ENCODE measurements at places on chromosomes 1 and 21. TPM values are rescaled to one million over a fixed set of nuclear protein-coding genes. Genes with fewer than 3 reads are reported as not detected.

DNA sequence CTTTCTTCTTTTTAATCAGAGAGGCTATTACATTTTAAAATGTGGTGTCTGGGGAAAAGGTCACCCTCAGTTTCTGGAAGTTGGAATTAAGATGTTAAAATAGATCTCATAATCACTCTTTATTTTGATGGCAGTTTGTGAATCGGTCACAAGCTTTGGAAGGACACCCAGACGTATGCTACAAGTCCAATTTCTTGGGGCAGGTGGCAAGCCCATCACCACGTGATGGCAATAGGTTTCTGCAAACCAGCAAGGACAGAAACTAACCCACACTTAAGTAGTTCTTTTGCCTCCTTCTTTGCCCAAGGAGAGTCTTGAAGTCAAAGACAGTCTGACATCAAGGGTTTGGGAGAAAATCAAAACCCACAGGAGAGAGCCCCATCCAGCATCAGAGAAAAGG lies 72.9 kb downstream of the C1orf87 start:
- no peak for DNase-seq

GRCh38 chr1:14369526-14370213 lies 228.8 kb upstream of the KAZN start:
- DNase-seq: no peak

The NTPCR gene
- polyA plus RNA-seq: 76.9 TPM

- no peak for DNase-seq
These were observed 39.1 kb downstream of the PCSK9 start for GRCh38 chr1:55078470-55078869.

DNA sequence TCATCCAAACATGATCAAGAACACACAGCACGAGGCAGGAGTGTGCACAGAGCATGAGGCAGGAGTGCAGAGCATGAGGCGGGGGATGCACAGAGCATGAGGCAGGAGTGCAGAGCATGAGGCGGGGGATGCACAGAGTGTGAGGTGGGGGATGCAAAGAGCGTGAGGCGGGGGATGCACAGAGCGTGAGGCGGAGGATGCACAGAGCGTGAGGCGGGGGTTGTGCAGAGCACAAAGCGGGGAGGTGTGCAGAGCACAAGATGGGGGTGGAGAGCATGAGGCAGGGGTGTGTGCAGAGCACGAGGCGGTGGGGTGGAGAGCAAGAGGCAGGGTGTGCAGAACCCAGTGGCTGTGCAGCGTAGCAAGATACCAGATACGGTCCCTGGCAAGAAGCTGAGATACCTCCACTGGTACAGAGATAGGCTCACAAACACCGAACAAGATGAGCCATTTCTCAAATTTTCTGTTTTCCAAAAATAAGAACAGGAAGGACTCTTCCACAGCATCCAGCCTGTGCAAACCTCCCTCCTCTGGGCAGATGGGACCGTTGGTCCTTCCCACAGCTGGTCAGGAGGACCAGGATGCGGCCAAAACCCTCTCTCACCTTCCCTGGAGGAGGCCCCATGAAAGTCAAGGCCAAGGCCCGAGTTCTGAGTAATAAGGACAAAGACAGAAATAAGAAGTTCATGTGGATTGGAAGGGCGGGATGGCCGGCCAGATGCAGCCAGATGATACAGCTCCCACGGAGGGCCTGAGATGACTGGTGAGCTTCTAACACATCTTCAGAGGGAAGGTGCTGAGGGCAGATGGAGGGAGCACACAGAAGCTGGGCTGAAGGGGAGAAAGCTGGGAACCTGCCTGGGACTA lies 12.0 kb downstream of the SPATC1L start:
- DNase-seq: no peak

- no peak for DNase-seq
These were observed 86.4 kb downstream of the DDAH1 start for GRCh38 chr1:85378534-85378933.

The MX2 gene
- 0.05 TPM for polyA plus RNA-seq

The DNM3 gene
- polyA plus RNA-seq: 0.34 TPM

DNA sequence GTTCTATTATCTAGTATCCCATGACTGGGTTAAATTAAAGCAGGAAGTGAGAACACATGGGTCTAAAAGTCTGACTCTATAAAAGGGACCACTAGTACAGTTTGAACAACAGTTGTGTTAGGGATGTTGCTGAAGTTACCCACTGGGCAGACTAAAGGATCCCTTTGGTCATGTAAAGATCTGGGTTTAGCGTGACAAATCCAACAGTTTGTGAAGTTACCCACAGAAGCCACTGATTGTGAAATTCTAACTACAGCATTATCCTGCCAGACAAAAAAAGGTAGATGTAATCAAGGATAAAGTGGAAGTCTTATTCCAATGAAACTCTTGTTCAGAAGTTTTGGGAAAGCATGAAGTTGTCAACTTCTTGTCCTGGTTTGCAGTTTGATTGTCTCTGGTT lies 5.7 kb downstream of the QSOX1 start:
- DNase-seq: no peak

The TBX19 gene
- polyA plus RNA-seq: 1.0 TPM

- DNase-seq: no peak
These were observed 105.1 kb downstream of the LRIG2 start for GRCh38 chr1:113178106-113178505.

- no peak for DNase-seq
These were observed 173.2 kb downstream of the SMYD3 start for GRCh38 chr1:246333855-246334254.

- no peak for DNase-seq
These were observed 9.9 kb upstream of the TSNAX start for GRCh38 chr1:231518485-231519034.

The KLF17 gene
- 0.41 TPM for polyA plus RNA-seq

The CFAP141 gene
- polyA plus RNA-seq: not detected

The IARS2 gene
- 115 TPM for polyA plus RNA-seq

- DNase-seq: peak; percentile 81
These were observed 17.5 kb downstream of the VASH2 start for GRCh38 chr1:212967801-212968200.

- DNase-seq: no peak
These were observed 28.6 kb upstream of the PLCH2 start for GRCh38 chr1:2447276-2448097.

The LCA5L gene
- polyA plus RNA-seq: 0.99 TPM

GRCh38 chr1:67601955-67602354 lies 83.0 kb upstream of the GADD45A start:
- DNase-seq: no peak

GRCh38 chr21:42194863-42195262 lies 24.1 kb upstream of the ABCG1 start:
- DNase-seq: no peak

The MAP10 gene
- 2.5 TPM for polyA plus RNA-seq

DNA sequence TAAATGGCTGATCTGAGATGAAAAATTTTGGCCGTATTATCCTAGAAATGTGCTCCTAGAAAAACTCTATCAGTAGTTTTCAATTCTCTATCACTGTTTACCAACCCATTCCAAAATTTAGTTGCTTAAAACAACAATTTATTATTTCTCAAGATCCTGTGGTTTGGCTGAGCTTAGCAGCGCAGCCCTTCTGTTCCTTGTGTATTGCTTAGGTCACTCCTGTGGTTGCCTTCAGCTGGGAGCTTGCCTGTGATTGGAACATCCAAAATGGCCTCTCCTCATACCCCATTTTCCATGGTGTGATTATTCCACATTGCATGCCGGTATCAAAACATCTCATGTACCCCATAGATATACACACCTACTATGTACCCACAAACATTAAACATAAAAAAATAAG lies 22.8 kb upstream of the STUM start:
- no peak for DNase-seq

DNA sequence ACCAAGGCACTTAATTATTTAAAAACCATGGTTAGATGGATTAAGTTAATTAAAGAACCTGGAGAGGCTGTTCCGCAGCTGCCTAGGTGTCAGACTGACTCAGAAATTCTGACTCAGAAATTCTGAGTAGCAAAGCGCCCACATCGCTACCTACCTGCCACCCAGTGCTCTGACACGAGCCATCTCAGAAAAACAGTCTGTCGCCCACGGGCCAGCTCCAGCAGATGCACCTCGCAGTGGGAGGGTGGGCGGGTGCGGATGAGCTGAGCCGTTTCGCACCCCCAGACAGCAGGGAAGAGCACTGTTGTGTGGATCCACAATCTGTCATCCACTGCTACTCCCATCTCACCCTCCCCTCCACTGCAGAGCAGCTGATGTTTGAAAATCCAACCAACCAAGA lies 13.5 kb downstream of the KCNK1 start:
- DNase-seq: no peak

- peak; percentile 83 for DNase-seq
These were observed 16.4 kb upstream of the RAB29 start for GRCh38 chr1:205791568-205792180.

- no peak for DNase-seq
These were observed 10.9 kb upstream of the NFIA start for GRCh38 chr1:61071205-61072130.

DNA sequence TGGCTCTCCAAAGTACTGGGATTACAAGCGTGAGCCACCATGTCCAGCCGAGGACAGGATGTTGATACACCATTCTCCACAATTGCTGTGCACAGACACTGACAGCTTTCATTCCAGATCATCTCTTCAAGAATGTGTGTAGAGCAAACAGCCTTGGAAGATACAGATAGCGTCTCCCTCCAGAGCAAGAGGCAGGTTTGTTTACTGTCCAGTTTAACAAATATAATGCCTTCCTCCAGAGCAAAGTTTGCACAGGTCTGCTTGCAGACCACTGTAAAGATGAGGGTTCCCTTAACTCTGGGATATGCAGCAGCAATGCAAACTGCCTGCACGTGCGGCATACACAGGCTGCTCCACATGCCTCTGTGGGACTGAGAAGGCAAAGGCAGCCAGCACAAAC lies 4.6 kb downstream of the TMPRSS3 start:
- DNase-seq: no peak

DNA sequence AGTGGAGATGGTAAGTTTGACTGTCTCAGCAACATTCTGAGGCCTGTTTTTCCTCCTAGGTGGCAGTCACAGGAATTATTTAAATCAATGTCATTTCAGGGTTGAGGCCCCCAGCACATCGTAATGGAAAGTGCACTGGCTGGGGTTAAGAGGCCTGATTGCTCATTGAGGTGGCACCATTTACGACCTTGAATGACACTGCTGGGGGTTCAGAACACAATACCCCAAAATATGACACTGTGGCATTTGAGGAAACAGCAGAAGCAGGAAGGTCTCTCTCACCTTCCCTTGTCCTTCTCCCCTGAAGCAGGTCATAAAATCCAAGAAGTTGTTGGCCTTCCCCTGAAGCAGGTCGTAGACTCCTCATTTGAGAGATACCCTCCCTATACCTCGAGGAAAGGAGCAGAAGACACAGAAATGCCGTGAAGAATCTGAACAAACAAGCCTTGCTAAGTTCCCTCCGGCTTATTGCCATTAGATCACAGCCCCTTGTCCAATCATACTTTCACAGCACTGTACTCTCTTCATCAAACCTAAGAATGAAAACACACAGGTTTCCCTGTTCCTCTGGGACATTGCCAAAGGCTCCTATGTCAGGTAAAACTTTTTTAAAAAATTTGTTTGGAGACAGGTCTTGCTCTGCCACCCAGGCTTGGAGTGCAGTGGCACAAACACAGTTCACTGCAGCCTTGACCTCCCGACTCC lies 71.3 kb downstream of the S1PR1 start:
- no peak for DNase-seq

The A3GALT2 gene
- polyA plus RNA-seq: not detected

GRCh38 chr1:31739346-31739745 lies 24.8 kb downstream of the ADGRB2 start:
- DNase-seq: no peak

DNA sequence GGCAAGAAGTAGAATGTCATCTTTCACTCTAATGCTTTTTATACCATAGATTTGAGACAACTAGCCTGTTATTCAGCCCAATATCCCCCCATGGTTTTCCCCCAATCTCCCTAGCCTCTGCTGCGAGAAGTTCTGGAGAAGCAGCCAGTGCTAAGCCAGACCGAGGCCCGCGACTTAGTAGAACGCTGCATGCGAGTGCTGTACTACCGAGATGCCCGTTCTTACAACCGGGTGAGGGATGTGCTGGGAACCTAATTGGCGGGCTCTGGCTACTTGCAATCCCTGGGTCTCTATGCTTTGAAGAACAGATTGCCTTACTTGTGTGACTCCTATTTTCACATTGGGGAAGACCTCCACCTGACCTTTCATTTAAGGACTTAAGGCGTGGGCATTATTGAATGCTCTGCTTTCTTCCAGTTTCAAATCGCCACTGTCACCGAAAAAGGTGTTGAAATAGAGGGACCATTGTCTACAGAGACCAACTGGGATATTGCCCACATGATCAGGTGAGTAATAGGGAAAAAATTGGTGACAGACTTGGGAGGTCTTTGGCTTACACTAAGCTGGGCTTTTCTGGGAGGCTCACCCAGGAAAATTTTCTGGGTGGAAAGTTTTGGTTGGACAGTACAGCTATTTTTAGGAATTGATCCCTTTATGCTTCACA lies 1.9 kb downstream of the PSMB4 start:
- DNase-seq: no peak

The SYPL2 gene
- polyA plus RNA-seq: 0.05 TPM

GRCh38 chr1:241627453-241628259 lies 12.5 kb downstream of the CHML start:
- DNase-seq: peak; percentile 79

- no peak for DNase-seq
These were observed 111.7 kb upstream of the IRF2BP2 start for GRCh38 chr1:234721476-234722269.

- no peak for DNase-seq
These were observed 4.2 kb downstream of the TFAP2E start for GRCh38 chr1:35577071-35577998.

GRCh38 chr1:117653195-117653594 lies 47.3 kb downstream of the TENT5C start:
- no peak for DNase-seq

GRCh38 chr1:1307261-1307922 lies 338 bp downstream of the ACAP3 start:
- DNase-seq: no peak

The GPX7 gene
- polyA plus RNA-seq: not detected

- no peak for DNase-seq
These were observed 15.0 kb upstream of the PRDM16 start for GRCh38 chr1:3053986-3054385.

The IVL gene
- polyA plus RNA-seq: not detected

- no peak for DNase-seq
These were observed 233.3 kb downstream of the KCNJ6 start for GRCh38 chr21:37682966-37683365.

DNA sequence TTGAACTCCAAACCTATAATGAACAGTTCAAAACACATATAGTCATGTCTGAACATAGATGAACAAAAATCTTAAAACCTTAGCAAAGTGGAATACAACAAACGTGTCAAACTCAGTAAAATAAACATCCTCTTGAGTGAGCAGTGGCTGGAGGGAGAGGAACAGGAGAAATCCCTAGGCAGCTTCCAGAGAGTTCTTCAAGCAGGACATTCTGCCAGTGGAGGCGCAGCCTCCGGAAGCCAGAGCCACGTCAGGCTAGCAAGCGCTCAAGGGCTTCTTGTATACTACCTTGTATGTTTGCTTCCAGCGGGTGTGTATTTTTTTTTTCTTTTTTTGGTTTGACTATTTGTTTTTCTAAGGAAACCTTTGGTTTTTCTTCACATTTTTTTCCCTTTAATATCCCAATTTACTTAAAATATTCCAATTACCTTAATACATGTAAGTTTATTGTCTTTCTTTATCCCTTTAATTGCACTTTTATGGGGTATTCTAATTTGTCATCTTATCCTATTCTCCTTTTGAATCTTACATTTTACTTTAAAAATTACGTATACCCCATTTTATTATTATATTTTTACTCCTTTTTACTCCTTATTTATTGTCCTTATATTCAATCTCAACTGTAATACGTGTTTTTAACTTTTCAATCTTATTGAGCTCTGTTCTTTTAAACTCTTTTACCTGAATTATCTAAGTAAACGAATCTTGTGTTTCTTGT lies 42.0 kb downstream of the COLGALT2 start:
- no peak for DNase-seq

- no peak for DNase-seq
These were observed 180.0 kb downstream of the PCP4 start for GRCh38 chr21:40047211-40047610.
